ENCODE measurements at places on chromosomes 1 and 21.

DNA sequence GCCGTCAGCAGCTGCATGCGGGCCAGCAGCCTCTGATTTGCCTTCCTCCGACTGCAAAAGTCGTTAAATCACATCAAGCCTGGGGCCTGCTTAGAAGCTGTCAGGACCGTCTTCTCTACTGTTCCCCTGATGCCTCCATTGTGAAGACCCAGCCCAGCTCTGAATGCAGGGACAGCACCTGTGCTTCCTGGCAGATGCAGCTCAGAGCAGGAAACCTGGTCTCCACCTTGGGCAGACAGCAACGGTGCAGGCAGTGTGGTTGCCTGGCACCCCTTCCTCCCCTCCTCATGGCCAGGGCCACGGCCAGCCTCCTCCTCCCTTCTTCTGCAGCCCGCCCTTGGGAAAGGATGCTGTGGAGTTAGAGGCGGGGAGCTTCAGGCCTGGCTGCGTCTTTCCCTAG lies 92.3 kb upstream of the COL6A1 start:
- DNase-seq = no peak

GRCh38 chr21:29334717-29335428 lies 36.2 kb downstream of the BACH1 start:
- no peak for DNase-seq

- DNase-seq = no peak
These were observed 7.8 kb upstream of the CDC20 start for GRCh38 chr1:43350976-43351375.

DNA sequence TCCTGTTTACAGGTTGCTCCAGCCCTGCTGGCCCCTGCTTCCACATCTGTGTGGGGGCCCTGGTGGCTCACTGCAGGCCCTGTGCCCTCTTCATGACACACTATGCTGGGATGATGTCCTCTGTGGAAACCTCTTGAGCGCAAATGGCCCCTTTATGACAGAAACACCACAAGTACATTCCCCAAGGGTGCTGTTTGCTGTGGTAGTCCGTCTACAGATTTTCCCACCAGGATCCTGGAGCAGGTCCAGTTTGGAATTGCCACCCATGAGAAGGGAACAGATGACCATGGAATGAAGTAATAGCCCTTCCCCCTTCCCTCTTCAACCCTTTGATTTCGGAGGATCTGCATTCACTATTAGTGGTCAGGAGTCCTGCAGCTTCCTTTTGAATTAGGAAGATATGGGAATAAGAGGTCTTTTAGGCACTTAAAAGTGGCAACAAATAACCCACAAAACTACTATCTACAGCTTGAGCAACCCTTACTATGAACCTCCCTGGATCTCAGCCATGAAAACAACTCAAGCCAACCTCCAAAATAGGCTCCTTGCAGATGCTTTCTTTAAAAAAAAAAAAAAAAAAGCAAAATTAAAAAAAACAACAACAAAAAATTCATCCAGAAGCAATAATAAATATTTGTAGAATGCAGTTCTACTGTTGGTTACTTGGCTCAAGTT lies 121.9 kb upstream of the TSPAN2 start:
- no peak for DNase-seq

- no peak for DNase-seq
These were observed 16.2 kb downstream of the TTC39A start for GRCh38 chr1:51313961-51314777.

DNA sequence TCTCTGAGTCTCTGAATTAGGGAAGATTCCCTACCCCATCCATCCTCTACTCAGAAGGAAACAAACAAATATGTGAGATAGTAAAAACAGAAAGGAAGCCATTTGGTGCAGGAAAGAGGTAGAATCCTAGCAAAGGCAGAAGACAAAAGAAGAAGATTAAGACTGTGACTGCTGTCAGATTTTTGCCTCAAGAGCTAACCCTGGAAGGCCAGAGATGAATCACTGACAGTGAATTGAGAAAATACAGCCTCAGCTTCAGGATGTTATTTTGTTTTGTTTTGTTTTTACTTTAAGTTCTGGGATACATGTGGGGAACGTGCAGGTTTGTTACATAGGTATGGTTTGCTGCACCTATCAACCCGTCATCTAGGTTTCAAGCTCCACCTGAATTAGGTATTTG lies 31.7 kb downstream of the DSTYK start:
- DNase-seq = no peak

- DNase-seq = no peak
These were observed 41.6 kb downstream of the LAMC2 start for GRCh38 chr1:183227422-183228346.
